ENCODE measurements at places on chromosomes 1 and 21.
A peak's percentile ranks its signal among the peaks of the same experiment; 100 is the strongest.

- peak; percentile 59 for DNase-seq
Observed at GRCh38 chr1:151166505-151166956, 587 bp downstream of the SCNM1 start.

- DNase-seq = peak; percentile 46
Observed at GRCh38 chr1:233905416-233906051, 1.1 kb downstream of the SLC35F3 start.

DNA sequence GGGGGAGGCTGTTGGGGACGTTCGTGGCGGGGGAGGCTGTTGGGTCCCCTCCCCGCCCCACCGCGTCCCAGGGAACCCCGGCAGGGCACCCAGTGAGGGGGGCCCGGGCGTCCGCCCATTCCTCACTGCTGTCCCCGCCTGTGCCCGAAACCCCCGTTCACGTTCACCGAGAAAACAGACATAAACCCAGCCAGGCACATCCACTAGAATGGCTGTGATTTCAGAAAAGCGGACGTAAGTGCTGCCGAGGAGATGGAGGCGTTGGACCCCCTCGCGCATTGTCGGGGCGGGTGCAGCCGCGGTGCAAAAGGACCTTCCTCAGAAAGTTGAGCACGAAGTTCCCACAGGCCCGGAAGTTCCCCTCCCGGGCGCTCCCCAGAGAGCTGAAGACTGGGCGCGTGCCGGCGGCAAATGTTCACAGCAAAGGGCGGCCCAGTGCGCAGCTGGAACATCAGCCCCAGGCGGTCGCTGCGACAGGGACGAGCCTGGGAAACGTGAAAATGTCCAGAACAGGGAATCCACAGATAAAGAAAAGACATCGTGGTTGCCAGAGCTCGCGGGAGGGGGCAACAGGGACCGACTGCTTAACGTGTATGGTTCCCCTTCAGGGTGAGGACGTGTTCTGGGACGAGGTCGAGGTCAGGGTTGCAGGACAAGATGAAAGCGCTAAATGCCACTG, 18.5 kb upstream of the SAMD11 start:
- peak; percentile 76 for DNase-seq

DNA sequence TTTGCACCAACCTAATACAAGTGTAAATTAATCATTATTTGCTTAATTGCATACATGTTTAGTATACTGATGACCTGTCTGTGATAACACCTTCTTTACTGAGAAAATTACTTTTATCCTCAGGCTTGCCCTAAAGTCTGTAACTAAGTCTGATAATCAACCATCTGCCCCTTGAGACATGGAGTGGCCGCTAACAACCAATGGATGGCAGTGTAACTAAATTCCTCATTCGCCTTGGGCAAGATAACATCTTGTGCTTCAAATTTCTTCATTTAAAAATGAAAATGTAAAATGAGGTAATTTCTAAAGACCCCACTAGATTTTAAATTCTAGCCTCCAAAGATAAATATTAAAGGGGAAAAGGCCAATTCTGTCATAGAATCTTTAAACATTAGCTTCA, 85.1 kb downstream of the ENAH start:
- peak; percentile 60 for DNase-seq

GRCh38 chr1:55833529-55834091, 618.4 kb upstream of the USP24 start:
- no peak for DNase-seq

- no peak for DNase-seq
Observed at GRCh38 chr1:193785850-193786420, 599.5 kb upstream of the B3GALT2 start.

- DNase-seq = no peak
Observed at GRCh38 chr1:219564109-219564508, 48.8 kb downstream of the ZC3H11B start.

DNA sequence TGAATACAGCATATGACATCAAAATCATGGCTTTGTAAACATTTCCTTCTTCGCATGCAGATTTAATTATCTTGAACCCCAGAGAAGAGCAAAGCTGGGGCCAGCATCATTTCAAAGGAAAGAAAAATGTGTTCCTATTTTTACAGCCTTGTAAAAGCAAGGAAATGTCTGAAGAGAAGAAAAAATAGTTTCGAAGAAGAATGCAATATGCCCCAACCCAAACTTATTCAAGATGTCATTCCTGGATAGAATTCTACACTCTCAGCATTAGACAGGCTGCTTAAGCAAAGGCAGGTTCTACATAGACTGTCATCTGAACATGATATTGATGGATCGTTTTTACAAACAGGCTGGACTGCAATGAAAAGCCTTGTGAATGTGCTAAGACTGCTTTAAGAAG, 900.8 kb downstream of the TTLL7 start:
- DNase-seq = no peak

DNA sequence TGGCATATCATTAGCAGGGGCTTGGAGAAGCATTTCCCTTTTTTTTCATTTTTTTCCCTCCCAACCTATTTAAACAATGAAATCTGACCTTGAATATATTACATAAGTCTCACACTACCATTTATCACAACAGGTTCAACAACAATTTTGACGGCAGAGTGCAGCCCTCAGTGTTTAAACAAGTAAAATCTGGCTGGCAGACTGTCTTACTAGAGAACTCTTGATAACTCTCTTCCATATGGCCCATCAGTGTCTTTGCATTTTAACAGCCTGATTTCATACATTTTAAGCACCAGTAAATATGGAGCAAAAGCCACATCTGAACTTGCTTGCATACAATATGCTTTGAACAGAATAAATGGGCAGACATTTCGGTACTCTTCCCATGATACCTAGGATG, 213.0 kb downstream of the KCTD3 start:
- no peak for DNase-seq

DNA sequence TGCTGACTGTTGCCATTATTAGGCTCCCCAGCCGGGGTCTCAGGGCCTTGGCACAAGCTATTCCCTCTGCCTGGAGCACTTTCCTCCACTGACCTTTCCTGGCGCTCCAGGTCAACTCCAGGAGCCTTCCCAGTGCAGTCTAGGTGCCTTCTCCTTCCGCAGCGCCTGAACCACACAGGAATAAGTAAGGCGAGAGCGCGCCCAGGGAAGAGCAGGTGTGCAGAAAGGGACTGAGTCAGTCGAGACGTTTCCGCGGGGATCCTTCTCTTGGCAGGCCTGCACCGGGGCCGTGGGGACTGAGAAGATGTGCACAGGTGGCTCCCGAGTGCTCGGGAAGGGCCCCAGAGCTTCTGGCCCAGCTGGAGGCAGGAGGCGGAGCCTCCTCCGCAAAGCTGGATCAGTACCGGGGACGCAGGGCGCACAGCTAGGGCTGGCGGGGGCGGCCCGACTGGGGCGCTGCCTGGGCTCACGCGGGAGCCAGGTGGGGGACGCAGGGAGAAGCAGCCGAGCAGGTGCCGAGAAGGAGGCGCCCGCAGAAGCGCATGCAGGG, 765 bp upstream of the BMP8A start:
- DNase-seq = peak; percentile 62

- DNase-seq = peak; percentile 43
Observed at GRCh38 chr1:220895412-220895946, 16.2 kb downstream of the HLX start.

DNA sequence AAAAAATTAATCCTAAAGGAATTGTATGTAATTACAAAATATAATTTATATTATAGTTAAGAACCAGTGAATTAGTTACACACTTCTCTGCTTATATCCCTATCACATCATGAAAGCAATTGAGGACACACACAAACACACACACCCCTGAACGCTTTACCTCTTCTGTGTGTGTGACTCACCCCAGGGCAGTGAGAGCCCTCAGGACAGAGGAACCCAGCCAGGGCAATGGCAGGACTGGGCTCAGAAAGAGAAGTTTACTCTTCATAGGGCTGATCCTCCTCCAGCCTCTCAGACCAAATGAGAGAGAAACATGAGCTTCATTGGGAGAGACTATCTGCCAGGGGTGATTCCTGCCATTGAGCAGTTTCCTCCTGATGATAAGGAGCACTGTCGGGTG, 38.1 kb downstream of the SLC44A3 start:
- no peak for DNase-seq
